Hair follicle dermal papilla cell (primary cell): ENCODE measurements at places on chromosomes 4 and X. TPM values are rescaled to one million over a fixed set of nuclear protein-coding genes. Genes with fewer than 3 reads are reported as not detected.

The HMX1 gene
- 0.16 TPM in 1 of 2 replicates, not detected in the other for total RNA-seq

The LAMP2 gene
- total RNA-seq = 200 and 231 TPM in 2 replicates

The GAGE12H gene
- total RNA-seq = not detected in 2 replicates

The SLC9A7 gene
- 72.3 and 76.9 TPM in 2 replicates for total RNA-seq

The POU3F4 gene
- total RNA-seq = not detected in 2 replicates

The TMEM255A gene
- total RNA-seq = 0.12 and 0.16 TPM in 2 replicates

The COL4A5 gene
- total RNA-seq = 7.0 and 7.8 TPM in 2 replicates

The ZNF711 gene
- total RNA-seq = 1.1 and 1.9 TPM in 2 replicates

The MID1 gene
- 8.5 and 12.8 TPM in 2 replicates for total RNA-seq

The MSX1 gene
- 23.1 and 25.8 TPM in 2 replicates for total RNA-seq

The STPG2 gene
- 0.12 and 0.32 TPM in 2 replicates for total RNA-seq

The ZCCHC18 gene
- 0.12 and 0.16 TPM in 2 replicates for total RNA-seq

The FAAH2 gene
- total RNA-seq = 0.24 and 0.32 TPM in 2 replicates

The EREG gene
- 0.61 and 10.9 TPM in 2 replicates for total RNA-seq

The PAGE4 gene
- total RNA-seq = not detected in 2 replicates

The HS6ST2 gene
- 0.16 TPM in 1 of 2 replicates, not detected in the other for total RNA-seq

The HSFX3 gene
- total RNA-seq = not detected in 2 replicates

The HPSE gene
- 0.16 and 0.49 TPM in 2 replicates for total RNA-seq

The CLNK gene
- total RNA-seq = not detected in 2 replicates

The ARHGAP6 gene
- 0.97 and 1.1 TPM in 2 replicates for total RNA-seq

The CT45A5 gene
- not detected in 2 replicates for total RNA-seq
